ENCODE measurements at places on chromosomes 12 and 14.

- no peak for DNase-seq
These were observed 16.2 kb upstream of the KRT7 start for GRCh38 chr12:52216807-52217206.

GRCh38 chr14:105502446-105503295, 11.6 kb downstream of the TEDC1 start:
- DNase-seq, result no peak

DNA sequence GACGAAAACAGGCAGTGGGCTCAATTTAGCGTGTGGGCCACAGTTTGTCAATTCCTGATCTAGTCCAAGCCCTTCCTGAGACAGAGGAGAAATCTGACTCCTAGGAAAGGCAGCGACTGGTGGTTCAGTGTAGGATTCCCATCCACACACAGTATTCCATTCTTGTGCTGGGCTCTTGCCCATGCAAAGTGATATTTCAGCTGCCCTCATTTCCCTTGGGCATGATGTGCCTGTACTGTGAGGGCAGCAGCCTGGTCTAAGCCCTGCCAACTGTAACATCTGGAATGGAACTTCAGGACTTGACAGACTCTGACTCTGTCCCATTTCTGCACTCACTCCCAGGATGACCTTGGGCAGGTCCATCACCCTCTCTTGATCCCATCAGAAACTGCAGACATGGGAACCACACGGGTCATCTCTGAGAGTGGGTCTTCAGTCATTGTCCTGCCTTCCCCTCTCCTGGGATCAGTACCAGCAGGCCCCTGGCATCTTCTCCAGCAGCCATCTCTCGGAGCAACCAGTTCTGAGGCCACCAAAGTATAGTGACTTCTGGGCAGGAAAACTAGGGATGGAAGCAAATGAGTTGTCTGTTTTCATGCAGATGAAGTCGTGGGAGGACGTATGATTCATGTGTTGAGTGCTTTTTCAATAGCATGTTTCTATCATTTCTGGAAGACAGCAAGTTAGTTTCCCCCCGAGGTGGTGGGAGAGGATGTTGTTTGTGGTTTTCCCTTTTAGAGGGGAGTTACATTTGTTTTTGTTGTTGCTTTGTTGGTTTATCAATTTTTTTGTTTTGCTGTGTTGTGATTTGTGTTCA, 54.2 kb upstream of the BCL2L14 start:
- DNase-seq, result peak; percentile 18

DNA sequence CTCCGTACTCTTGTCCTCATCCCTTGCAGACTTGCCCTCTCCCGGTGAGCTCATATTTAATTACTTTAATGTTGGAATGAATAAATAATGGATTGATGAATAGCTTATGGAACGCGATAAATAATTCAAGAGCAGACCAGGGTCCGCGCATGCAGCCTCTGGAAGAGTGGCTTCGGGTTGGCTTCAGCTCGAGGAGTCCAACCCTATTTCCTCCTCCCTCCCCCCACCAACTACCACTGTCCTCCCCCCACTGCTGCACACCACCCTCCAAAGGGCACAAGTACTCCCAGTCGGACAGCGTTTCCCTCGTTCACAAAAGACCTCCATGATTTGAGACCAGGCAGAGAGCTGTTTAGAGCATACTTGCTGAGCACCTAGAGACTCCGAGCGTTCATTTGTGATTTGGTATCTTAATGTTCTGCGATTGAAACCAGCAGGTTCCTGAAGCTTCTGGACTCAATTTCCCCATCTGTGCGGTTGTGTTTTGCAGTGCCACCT, 647 bp upstream of the SIX1 start:
- DNase-seq, result no peak

DNA sequence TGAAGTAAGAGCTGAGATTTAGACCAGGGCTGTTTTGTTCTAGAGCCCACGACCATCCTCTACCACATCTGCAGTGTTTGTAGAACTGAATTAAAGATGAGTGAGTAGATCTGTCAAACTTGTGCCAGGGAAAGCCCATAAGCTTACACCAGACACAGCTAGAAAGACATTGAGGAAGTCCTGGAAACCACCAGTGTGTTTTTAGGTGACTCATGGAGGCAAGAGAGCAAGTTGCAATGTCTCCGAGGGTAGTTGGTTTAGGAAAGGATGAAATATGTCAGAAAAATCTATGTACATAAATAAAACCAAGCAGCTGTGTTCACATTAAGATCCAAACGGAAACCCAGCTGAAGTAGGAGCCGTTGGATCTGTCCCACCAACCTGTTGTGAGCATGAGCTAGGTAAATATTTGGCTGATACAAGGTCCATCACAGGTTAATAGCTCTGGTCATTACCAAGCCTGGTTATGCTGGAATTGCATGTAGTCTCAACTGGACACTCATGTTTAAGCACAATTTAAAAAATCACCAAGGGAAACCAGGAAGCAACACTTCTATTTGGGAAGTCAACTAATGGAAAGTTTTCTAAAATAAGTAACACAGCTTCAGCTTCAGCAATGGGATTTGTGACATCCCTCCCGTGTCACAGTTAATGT, 49.9 kb upstream of the PLEKHG3 start:
- DNase-seq, result peak; percentile 91

- DNase-seq, result no peak
These were observed 24.2 kb upstream of the AMN start for GRCh38 chr14:102898298-102898697.

DNA sequence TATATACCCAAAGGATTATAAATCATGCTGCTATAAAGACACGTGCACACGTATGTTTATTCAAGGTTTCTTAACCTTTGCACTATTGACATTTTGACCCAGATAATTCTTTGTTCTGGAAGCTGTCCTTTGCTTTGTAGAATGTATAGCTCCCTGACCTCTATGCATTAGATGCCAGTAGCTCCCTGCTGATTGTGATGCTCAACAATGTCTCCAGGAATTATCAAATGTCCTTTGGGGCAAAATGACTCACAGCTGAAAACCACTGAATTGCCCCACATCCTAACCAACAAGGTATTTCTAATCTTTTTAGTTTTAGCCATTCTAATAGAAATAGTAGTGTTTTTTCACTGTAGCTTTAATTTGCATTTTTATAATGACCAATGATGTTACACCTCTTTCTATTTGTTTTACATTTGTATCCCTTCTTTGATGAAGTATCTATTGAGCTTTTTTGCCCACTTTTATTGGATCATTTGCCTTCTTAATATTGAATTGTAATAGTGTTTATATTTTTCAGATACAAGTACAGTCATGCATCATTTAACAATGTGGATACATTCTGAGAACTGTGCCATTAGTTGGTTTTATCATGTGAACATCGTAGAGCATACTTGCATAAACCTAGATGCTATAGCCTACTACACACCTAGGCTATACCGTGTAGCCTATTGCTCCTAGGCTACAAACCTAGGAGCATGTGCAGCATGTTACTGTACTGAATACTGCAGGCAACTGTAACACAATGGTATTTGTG, 10.4 kb upstream of the NOPCHAP1 start:
- DNase-seq, result peak; percentile 44

- DNase-seq, result no peak
These were observed 30.0 kb downstream of the SLC39A9 start for GRCh38 chr14:69428289-69428998.

DNA sequence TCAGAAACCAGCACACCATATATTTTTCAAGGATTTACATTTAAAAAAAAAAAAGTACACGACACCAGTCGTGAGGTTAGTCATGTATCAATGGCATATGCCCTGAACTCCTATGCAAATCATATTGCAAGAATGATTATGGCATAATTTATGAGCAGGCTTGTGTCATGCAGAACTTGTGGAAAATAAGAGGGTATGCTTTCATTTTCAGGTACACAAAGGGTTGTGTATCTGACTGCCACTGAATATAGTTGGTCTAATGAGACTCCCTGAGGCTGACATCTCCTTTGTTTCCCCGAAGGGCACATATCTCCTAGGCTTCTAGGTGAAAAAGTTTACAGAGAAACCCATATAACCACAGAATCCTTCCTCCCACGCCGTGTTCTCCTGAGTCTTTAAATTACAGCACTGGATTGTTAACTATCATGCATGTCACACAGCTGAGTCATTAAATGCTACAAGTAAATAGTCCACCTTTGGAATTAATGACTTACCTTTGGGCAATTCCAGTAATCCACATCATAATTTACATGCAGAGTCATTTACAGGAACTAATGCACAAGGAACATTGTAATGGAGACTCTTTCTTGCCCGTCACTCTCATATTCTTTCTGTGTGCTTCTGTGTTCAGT, 356.7 kb upstream of the DIO2 start:
- peak; percentile 92 for DNase-seq

GRCh38 chr12:46907791-46908190, 82.0 kb upstream of the SLC38A4 start:
- no peak for DNase-seq

DNA sequence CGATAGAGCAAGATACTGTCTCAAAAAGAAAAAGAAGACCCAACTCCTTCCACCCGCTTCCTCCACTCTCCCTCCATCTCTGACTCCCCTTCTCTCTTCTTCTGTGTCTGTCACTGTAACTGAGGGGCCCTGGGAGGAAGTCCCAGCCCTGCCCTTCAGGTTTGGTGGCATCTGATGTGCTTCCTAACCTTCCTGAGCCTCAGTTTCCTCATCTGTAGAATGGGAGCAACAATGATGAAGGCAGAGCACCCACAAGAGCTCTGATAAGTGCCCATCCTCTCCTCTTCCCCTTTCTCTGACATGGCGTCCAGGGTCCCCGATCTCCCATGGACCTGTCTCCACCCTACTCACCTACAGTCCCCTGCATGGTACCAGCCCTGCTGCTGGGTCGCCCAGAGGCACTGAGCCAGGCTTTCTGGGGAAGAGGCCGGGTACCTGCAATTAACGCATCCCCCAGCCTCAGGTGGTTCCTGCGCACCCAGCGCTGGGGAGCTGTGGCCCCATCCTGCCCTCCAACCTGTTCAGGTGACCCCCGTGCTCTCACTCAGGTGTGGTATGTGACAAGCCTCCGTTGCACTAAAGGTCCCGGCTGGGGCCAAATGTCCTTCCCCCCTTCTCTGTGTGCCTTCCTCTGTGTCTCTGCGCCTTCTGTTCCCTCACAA, 13.2 kb downstream of the FOXN4 start:
- DNase-seq, result no peak

GRCh38 chr12:110379631-110380030, 23.9 kb downstream of the ANAPC7 start:
- no peak for DNase-seq

DNA sequence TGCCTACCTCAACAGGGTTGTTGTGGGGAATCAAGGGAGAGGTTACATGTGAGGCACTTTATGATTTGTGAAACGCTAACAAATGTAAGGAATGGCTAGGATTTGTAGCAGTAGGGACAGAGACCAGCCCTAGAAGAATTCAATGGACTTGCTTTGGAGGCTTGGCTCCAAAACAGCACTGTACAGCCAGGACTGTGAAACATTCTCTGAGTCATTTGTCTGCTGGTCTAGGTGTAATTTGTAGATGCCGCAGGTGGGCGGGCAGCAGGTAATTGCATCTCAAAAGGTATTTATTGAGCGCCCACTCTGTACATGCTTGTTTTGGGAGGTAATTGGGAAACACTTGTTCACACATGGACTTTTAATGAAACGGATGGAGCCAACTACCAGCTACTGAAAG, 11.4 kb downstream of the SLC7A8 start:
- DNase-seq, result no peak

DNA sequence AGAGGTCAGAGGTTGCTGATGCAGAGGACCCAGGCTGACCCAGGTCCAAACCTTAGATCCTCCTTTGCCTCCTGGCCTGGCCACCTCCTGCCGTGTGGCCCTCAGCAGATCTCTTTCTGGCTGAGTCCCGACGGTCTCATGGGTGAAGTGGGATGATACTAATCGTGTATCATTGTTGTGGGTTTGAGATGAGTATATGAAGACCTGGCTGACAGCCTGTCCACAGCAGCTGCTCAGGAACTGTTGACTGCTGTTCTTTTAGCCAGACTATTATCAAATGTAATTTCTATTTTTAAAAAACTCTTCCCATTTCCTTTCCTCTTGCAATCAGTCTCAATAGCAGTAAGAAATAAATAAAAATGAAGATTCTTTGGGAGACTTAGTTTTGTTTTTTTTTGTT, 45.6 kb downstream of the ANKRD9 start:
- DNase-seq, result no peak

GRCh38 chr14:92263681-92264080, 59.3 kb upstream of the SLC24A4 start:
- no peak for DNase-seq

DNA sequence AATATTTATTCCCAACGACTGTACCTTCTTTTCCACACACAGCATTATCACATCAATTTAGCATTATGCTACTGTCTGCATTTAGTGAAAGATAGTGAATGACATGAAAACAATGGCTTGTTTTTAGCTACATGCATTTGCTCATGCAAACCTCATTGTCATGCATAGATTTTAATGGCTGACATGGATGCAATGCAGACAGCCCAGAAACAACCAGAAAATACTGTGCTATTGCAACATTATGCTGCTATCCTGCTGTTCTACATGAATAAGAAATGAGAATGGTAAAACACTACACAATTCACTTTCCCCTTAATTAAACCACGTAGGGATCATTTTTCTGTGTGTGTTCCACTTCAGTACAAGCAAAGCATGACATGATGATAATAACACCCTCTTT, 90.8 kb downstream of the LIN7A start:
- no peak for DNase-seq

GRCh38 chr14:21933681-21934080, 260.1 kb upstream of the OR4E1 start:
- DNase-seq, result no peak

GRCh38 chr12:3315201-3315661, 175.8 kb upstream of the PRMT8 start:
- DNase-seq, result peak; percentile 69

GRCh38 chr14:21068521-21069387, 1.4 kb upstream of the ARHGEF40 start:
- peak; percentile 22 for DNase-seq

- no peak for DNase-seq
These were observed 50.2 kb downstream of the MBIP start for GRCh38 chr14:36270191-36270590.

DNA sequence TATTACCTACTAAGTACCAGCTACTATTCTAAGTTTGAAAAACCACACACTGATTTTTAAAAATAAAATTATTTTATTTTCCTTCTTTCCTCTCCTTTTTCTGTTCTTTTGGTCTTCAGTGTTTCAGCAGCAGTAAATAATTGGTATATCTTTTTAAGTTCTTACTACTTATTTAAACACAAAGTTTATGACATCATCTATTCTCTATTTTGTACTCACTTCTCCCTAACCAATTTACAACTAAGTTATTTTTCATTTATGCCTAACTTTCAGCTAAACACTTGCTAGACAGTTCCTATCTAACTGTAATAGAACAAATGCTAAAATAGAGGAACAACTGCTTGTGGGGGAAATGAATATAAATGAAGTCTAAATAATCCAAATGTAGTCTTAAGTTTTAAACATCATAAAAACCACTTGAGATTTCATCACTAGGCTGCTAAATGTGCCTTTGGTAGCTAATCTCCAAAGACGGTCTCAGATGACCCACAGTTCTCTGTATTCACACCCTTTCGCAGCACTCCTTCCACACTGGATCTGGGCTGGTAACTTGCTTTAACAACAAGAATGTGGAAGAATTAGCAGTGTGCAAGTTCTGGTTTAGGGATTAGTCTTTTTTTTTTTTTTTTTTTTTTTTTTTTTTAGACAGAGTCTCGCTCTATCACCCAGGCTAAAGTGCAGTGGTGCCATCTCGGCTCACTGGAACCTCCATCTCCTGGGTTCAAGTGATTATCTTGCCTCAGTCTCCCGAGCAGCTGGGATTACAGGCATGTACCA, 41.0 kb downstream of the TFCP2 start:
- no peak for DNase-seq

GRCh38 chr12:92465786-92466295, 236.9 kb upstream of the PLEKHG7 start:
- no peak for DNase-seq

Data from astrocyte (in vitro differentiated cells and primary cell).